ENCODE measurements at places on chromosomes 4 and X.

DNA sequence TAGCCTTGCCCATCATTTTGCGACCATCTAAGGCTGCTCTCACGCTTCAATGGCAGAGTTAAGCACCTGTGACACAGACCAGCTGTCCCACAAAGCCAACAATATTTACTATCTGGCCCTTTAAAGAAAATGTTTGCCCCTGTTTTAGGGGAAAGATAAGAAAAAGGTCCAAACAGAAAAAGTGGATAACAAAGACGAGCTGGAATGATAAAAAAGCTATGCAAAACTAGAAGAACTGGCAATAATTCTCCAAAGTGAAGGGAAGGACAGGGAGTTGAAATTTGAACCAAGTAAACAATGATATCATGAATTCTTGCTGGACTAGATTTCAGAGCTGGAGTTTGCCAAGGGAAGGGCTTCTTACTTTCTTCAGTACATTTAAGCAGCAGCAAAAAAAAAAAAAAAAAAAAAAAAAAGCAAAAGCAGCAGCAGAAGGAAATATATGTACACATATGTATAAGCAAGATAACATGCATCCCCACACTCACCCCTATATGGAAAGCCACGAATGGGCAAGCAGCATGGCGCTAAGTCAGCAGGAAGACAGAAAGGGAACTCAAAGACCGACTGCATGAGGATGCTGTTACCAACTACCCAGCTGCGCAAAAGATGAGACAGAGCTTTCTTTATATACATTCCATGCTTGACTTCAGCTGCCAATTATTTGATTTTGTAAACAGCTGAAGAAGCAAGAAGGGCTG is 12.5 kb downstream of the TRAPPC2 start:
- no peak for DNase-seq

DNA sequence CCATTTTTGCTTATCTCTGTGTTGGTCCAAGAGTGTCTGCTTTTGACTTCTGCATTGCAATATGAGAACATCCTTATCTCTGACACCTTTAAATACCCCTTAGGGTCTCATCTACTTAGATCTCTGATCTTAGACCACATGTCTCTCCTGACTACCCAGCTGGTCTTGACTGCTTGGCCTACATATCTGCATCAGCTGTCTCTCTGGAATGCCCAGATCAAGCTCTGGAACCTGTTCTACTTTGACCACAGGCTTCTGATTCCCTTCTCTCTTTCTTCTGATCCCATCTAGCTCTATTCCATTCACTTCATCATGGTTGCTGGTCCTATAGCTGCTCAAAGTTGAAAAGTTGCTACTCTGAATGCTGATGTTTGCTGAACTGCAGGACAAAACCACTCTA is 301.2 kb downstream of the MAPK10 start:
- DNase-seq = no peak

GRCh38 chr4:152206185-152206584 is 329.7 kb downstream of the FBXW7 start:
- DNase-seq = no peak

GRCh38 chrX:139877710-139878414 is 55.0 kb downstream of the ATP11C start:
- no peak for DNase-seq

DNA sequence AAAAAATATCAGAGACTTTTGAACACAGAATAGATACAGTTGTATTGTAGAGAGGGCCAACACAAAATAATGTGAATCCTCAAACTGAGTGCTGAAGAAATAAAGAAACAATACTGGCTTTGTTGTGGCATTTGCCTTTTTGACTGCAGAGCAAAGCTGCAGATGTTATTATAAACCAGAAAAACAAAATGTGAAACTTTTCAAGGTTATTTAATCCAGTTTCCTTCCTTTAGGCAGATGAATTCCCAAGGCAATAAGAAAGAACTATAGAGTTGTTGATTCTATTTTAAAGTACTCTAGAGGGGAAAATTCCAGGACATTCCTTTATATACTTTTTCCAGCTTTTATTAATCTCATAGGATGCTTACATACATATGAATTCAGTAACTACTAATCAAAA is 186.8 kb downstream of the NDST4 start:
- DNase-seq = no peak

GRCh38 chr4:88489100-88489761 is 32.3 kb downstream of the HERC5 start:
- DNase-seq = no peak

DNA sequence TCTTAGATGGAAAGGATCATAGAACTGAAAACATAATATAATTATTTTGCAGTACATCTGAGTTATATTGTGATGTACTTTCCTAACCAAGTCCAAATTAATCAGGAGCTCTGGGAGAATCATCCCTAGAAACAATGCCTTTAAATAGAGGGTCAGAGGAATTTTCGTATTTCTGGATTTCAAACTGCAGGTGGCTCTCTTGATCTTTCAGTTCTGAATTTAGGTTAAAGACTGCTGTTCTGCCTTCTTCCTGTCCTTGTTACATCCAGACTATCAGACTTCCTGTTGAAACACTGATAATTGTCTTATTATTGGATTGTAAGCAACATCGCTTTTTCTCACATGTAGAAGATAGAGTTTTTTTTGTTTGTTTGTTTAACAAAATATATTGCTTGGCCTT is 142.7 kb downstream of the RPA4 start:
- no peak for DNase-seq

GRCh38 chr4:17932041-17932440 is 89.5 kb downstream of the LCORL start:
- no peak for DNase-seq

GRCh38 chr4:8820178-8821102 is 51.2 kb downstream of the HMX1 start:
- DNase-seq = no peak

DNA sequence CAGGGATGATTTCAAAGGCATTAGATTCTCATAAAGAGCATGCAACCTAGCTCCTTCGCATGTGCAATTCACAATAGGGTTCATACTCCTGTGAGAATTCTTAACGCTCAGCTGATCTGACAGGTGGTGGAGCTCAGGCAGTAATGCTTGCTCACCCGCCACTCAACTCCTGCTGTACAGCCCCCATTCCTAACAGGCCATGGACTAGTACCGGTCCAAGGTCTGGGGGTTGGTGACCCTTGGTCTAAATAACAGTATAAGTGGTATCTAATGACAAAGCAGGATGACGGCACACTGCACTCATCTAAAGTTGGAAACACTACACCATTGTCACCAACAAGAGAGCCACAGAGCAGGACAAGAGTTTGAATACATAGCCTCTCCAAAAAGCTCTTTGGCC is 28.5 kb downstream of the ADGRA3 start:
- no peak for DNase-seq

DNA sequence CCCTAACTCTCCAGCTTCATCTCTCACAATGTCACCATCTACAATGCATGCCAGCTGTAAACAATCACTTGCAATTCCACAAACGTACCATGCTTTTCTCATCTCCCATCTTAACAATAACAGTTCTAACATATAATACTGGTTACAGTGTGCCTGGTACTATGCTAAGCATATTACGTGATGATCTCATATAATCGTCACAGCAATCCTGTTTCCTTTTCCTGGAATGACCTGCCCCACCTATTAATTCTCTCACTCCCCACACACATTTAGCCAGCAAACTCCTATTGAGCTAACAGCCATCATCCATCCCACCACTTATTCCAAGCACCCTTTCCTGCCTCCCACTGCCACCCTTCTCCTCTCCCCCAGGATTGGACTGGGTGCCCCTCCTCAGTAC is 7.9 kb downstream of the JCHAIN start:
- DNase-seq = no peak

DNA sequence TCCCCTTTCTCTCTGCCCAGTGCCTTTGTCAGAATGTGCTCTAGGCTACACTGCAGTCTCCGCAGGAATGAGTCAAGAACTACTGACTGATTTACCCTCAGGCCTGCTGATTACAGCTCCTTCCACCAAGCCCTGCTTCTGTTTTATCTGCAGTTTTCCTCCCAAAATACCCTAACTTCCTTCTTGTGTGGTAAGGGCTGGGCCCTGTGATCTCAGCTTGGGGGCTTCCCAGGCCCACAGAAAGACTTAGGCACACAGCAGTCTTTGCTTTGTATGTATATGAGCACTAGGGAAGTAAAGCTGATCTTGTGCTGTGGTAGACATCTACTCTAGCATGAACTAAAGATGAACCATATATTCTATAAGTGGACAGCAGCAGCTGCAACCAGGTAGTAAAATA is 18.8 kb downstream of the PAK3 start:
- DNase-seq = no peak

DNA sequence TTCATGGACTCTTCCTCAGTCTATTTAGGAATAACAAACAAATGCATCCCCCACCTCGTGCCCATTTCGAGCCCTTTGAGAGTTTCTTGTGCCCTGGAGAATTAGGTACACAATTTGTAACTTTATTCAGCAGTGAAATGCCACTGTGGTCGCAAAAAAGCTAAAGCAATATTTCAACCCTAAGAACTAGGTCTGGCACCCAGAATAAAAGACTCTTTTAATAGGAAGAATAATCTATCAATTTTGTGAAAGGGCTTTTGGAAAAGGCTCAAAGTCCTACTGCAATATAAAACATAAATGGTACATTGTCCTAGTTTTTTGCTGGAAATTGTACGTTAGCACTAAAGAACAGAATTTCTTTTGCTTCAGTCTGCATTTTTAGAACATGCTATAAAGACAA is 304.6 kb upstream of the TENM3 start:
- no peak for DNase-seq

- DNase-seq = no peak
These were observed 940.3 kb upstream of the LCORL start for GRCh38 chr4:18961879-18962278.

DNA sequence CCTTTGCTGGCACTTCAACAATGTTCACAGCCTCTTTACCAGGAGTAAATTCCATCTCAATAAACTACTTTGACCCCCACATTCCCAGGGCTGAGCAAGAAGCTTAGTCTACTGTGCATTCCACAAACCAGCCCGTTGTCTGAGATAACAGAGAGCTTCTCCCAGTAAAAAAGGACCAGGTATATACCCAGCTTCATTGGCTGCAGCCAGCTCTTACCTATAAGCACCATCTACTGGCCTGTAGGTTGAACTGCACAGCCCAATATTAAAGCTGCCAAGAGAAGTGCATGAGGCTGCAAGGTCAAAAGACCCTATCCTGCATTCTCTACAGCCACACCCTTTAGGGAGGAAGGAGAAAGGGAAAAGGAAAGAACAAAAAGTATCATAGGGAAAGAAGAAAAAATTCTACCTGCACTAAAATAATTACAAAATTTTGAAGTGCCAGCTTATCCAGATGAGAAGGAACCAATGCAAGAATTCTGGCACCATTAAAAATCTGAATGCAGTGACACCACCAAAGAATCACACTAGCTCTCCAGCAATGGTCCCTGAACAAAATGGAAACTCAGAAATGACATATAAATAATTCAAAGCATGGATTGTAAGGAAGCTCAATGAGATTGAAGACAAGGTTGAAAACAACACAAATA is 45.7 kb upstream of the INTU start:
- no peak for DNase-seq

DNA sequence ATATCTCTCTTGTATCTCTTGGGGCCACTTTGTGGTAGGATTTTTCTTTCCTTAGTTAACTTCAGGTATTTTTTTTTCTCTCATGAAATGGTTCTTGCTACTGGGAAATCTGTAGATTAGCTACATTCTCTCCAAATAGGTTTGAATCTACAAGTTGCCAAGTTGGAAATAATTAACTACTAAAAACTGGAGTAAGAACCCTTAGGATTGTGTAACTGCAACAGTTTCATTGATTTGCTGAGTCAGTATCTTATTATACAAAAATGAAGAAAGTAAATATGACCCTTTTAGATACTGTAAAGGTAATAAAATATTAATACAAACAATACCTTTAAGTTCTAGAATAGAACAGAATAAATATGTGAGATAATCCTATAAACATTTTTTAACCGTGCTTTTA is 327.9 kb downstream of the CXXC4 start:
- no peak for DNase-seq
